Transverse colon (tissue), 4 donors: ENCODE measurements at places on chromosomes 7 and 10. TPM values are rescaled to one million over a fixed set of nuclear protein-coding genes. Genes with fewer than 3 reads are reported as not detected.

DNA sequence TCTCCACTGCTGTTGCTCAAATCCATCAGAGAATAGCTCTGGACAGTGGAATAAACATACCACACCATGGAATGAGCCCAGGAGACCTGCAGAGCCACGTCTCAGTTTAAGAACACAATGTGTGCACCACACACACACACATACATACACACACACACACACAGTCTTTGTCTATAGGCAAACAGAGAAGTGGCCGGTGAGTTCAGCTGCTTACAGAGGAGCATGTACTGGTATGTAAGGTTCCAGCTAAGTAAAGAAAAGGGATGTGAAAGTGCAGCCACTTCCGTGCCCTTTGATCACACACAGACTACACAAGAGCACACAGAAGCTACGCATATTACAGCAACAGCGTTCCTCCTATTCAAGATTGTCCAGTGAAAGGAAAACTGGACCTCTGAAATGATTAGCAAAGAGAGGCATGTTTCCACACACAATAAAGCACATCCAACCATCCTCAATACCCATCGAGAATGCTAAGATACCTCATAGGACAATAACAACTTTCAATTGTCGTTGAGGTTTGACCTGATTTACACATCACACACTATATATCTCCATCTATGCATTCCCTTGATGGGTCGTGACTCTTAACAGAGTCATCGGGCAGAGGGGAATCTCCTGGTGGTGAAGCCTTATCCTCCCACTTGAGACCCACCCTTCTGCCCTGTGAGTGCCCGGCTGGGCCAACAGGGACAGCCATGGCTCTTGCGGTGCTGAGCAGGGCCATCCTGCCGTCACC, 23.6 kb downstream of the SLC35B4 start:
- DNase-seq: peak; percentile 35

DNA sequence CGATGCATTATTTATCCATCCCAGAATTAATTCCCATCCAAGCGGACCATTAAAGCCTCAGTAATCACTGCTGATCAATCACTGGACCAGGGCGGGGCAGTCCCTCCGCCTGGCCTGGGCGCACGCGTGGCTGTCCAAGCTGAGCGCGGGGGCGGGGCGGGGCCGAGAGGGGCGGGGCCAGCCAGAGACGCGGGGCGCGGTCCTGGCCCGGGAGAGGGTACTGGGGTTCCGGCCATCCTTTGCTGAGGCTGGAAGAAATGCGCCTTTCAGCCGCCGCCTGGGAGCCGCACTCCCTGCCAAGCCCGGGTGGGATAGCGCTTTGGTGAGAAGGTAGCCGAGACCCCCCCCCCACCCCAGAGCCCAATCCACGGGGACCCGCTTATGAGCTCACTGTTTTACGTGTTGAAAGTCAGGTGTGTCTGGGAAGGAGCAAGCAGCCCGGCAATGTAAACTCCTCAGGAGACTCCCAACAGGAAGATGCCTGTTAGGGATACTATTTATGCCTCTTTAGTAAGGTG, at the start of gene ARHGAP22:
ARHGAP22 (minus strand) TSS at position 83 of the 518 bp plus-strand sequence. CDS start 277 bp downstream, outside the sequence.
- DNase-seq: peak; percentile 29

- DNase-seq: no peak
Observed at GRCh38 chr10:20955355-20955893, 58.3 kb upstream of the NEBL start.

DNA sequence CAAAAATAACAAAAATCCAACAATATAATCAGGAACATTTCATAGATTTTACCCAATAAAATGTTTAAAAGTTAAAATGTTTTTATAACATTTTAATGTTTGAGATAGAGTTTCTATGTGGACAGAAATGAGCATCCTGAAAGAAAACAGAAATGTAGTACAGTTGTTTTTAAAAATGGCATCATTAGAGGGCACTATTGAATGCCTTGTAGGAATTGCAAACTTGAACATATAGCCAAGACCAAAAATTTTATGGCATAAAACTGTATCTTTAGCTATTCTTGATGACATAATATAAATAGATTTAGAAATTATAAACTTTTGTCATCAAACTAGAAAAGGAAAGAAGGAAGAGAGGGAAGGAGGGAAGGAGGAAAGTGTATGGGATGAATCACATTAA, 1372.7 kb downstream of the GATA3 start:
- DNase-seq: no peak

GRCh38 chr10:70167246-70167645, 3.1 kb downstream of the SAR1A start:
- DNase-seq: no peak

DNA sequence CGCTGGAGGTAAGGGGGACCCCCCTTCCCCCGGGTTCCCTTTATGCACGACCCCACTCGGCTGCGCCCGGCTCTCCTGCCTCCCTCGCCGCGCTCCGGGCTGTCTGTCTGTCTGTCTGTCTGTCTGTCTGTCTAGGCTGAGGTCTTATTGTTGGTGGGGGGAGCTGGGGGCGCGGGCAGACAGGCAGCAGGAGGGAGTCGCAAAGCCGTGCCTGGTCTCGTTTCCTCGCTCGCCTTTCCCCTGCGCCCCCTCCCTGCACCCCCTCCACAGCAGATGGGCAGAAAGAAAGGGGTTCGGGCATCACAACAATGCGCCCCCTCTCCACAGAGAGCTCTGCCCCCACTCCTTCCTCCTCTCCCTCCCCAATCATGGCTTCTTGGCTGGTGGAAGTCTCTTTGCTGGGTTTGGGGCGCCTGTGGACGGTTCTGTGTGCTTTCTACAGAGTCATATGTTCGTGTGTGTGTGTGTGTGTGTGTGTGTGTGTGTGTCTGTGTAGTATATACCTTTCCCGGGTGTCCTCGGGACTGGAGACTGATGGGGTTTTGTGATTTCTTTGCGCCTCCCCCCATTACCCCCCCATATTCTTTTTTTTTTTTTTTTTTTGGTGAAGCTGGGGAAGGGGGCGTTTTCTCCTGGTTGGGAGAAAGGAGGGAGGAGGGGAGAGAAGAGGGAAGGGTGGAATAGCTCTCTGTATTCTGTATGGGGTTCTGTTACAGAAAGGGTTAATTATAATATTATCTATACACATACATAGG, 1.9 kb downstream of the AUTS2 start:
- DNase-seq: no peak

- peak; percentile 40 for DNase-seq
Observed at GRCh38 chr7:92834507-92835260, 1.7 kb downstream of the CDK6 start.

DNA sequence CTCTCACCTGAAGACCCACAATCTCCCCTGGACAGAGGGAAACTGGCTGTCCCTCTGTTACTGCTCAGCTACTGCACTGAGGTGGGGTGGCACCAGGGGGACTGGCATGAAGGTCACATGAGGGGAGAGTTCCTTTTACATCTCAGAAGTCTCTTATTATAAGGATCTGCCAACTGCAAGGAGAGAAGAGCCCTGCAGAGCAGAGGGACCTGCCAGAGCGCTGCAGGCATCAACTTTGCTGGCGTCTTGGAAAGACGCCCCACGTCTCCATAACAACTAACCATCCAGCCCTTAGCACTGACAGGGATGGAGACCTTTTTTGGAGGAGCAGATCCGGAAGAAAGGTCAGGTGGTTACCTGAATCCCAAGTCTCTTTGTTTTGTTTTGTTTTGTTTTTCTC, 218.6 kb downstream of the KCNMA1 start:
- DNase-seq: no peak

DNA sequence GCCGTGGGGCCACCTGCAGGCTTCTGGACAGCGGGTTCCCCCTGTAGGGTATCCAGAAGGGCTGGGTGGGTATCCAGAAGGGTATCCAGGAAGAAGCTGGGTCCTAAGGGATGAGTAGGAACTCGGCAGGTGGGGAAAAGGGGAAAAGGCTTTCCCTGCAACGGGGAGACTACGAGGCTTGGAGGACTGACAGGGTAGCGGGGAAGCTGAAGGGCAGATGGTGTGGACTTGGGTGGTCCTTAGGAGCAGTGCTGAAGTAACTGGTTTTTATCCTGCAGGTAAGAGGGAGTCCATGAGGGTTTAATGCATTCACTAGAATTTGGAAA, 525 bp downstream of the UBE2D4 start:
- DNase-seq: no peak

DNA sequence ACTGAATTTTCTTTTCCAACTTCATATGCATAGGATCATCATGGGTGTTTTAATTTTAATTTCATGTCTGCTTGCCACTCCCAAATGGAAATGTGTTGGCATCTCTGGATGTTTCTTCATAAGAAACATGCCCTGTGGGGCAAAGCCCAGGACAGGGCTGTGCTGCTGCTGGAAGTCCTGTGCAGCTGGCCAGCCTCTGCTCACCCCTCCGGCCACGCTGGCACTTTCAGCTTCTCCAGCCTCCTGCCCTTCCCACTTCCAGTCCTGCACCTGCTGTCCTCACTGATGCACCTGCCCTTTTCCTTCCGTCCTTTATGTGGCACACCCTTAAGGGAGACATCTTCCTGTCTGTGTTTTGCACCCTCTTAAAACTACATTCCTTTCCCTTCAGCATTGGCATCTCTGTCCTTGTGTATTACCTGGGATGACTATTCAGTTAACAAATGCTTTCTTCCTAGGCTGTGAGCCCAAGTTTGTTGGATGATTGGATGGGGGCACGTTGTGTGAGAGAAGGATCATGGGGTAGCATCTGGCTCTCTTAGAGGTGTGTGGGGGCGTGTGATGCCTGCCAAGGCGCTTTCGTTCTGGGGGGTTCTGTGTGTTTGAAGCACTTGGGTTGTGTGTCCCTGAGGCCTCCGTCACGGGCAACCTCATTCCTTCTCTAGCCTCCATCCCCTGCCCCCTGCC, 56.8 kb downstream of the TCF7L2 start:
- no peak for DNase-seq

- DNase-seq: no peak
Observed at GRCh38 chr7:92296235-92296634, 50.5 kb downstream of the ANKIB1 start.

DNA sequence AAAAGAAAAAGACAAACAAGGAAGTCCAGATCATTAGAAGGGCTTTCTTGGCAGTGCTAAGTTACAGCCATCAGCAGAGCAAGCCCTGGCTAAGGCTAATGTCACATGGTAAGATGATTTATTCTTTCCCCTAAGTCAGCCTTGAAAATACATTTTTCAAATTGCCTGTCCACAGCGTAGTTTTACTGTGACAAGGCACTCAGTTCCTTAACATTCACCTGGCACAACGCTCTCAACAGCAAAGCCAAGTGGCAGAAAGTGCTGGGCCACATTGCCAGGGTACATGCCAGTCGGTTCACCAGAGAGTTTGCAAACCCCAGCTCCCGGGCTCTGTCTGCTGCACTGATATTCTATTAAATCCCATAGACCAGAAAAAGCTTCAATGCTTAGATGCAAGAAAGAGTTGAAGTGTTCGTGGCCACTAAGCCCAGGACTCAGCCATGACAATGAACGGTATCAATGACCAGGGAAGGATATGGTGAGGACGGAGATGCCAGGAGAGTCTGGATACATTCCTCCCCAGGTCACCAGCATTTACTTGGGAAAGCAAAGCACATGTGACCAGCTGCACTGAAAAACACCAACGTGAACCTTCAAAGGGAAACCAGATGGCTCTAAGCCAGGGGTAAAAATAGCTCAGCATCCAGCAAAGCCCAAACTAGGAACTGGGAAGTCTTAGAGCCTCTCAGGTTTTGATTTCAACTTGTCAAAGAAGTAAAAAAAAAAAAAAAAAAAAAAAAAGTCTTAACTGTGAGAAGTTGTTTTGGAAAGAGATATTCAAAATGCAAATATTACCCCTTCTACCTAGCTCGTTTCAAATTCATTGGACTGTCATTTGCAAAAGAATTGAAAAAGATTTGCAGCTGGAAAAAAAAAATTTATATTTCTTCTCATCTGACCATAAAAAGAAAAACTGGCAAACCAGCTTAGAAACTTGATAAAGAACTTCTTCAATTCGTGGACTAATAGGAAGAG, 23.9 kb upstream of the MPP7 start:
- DNase-seq: peak; percentile 14

GRCh38 chr10:42938351-42938750, 138.5 kb upstream of the RET start:
- no peak for DNase-seq

- no peak for DNase-seq
Observed at GRCh38 chr7:111438369-111439289, 123.7 kb downstream of the IMMP2L start.

DNA sequence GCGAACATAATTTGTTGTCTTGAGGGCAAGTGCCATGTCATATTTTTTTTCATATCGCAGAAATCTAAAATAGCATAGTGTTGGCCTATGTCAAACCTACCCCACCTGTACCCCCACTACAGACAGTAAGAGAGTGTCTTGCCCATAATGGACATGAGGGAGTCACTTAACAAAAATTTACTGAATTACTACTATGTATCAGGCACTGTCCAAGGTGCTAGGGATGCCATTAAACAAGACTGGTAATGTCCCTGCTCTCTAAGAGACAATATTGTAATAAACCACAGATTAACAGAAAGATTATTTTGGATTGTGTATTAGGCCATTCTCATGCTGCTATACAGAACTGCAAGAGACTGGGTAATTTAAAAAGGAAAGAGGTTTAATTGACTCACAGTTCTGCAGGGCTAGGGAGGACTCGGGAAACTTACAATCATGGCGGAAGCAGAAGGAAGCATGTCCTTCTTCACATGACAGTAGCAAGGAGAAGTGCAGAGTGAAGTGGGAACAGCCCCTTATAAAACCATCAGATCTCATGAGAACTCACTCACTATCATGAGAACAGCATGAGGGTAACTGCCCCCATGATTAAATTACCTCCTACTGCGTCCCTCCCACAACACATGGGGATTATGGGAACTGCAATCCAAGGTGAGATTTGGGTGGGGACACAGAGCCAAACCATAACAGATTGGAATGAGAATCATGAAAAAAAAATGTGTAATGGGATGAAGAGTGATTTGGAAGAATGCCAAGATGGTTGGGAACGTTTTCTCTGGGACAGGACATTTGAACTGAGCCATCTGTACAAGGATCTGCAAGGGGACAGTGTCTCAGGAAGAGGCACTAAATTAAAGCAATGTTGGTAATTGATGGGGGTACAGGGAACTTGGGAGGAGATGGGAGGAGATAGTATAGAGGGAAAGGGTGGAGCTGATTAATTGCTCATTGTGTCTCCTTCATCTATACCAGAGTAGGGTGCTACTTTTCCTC, 108.5 kb downstream of the FAM107B start:
- DNase-seq: no peak

NPTX2 gene
- 9.1 TPM for total RNA-seq

CPA4 gene
- not detected for total RNA-seq

COL17A1 gene
- total RNA-seq: 36.0 TPM

EVX1 gene
- 17.2 TPM for total RNA-seq

ZNF679 gene
- total RNA-seq: not detected

HMX3 gene
- total RNA-seq: 1.7 TPM

FAM13C gene
- total RNA-seq: 5.6 TPM

LIPK gene
- total RNA-seq: not detected

RGR gene
- total RNA-seq: 1.2 TPM

CCL24 gene
- 2.2 TPM for total RNA-seq
